H9 (cell line): ENCODE measurements at places on chromosomes 7 and 10. TPM values are rescaled to one million over a fixed set of nuclear protein-coding genes. Genes with fewer than 3 reads are reported as not detected.

DNA sequence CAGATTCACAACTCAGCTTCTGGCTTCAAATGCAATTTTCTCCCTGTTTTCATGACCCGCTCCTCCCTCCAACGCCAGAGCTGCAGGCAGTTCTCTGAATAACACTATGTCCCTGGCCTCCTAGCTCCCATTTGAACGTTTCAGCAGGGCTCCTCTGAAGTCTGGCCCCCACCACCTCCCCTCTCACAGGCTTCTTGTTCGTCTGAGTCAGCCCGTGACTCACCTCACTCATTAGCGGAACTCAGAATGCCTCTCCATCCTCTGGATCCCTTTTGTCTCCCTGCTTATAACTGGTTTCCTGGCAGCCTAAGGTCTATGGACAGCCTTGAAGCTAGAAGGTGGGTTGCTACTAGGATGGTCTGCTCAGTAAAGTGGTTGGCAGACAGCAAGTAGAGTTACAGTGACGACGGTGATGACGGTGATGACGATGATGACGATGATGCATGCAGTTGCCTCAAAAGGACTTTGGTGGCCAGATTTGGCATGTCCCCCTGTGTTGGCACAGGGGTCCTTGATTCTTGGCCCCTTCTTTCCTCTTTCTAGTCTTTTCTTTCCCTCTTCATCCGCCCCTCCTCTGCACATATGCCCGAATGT is 83.3 kb upstream of the MKLN1 start:
- H3K27ac ChIP-seq = no peak overlapping the region
- H3K4me1 ChIP-seq = no peaks in the 10 kb centered on the region; the same call in 1 of the 2 replicates
- H3K36me3 ChIP-seq = no peaks in the 10 kb centered on the region
- peak; percentile 63 for DNase-seq
- no peaks in the 10 kb centered on the region for H3K27me3 ChIP-seq
- no peak overlapping the region for H3K4me3 ChIP-seq

The GSAP gene
- 1.6 and 1.9 TPM in 2 replicates for total RNA-seq

The SAP25 gene
- 4.2 and 5.1 TPM in 2 replicates for total RNA-seq

DNA sequence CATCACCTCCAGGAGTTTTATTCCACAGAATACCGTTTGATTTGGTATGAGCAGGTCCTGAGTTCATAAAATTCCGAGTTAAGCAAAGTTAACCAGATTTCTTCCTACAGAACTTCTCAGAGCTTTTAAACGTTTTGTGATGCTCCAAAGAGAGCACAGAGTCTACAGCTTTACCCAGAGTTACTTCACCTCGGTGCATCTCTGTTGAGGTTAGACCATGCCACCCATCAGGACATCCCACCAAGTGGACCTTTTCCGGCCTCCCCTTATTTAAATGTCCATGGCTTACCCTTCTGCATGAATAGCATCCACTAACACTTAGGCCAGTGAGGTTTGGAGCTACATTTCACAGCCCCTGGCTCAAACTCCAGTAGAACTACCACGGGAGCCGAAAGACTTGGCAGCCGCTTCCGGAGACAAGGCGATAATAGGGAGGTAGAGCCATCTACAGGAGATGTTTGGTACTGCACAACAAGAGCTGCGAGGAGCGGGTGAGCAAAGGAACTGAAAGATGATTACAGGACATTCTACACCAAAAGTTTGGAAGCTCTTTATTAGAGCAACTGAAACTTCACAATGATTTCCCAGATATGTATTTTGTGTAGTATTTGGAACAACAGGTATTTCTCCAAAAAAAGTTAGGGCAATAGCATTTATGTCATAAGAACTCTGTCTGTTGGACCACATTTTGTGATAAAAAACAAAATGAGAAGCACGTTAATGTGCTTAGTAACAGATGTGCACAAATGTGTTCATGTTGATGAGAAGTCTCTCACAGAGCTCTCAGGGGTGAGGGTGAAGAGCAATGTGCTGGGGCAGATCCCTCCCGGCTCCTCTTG is 174.7 kb downstream of the HERPUD2 start:
- no peak overlapping the region for H3K4me3 ChIP-seq
- no peaks in the 10 kb centered on the region for H3K36me3 ChIP-seq
- H3K27ac ChIP-seq = no peak overlapping the region
- no peaks in the 10 kb centered on the region for H3K4me1 ChIP-seq
- peak; percentile 68 for DNase-seq
- no peaks in the 10 kb centered on the region for H3K27me3 ChIP-seq
